Naive thymus-derived CD8-positive, alpha-beta T cell (primary cell): ENCODE measurements at places on chromosomes 1 and 21. TPM values are rescaled to one million over a fixed set of nuclear protein-coding genes. Genes with fewer than 3 reads are reported as not detected.
A peak's percentile ranks its signal among the peaks of the same experiment; 100 is the strongest.

- DNase-seq = no peak
These were observed 189.9 kb downstream of the ZC3H11B start for GRCh38 chr1:219422811-219423598.

GRCh38 chr1:40344597-40344996, 27.5 kb upstream of the COL9A2 start:
- DNase-seq = peak; percentile 40

DNA sequence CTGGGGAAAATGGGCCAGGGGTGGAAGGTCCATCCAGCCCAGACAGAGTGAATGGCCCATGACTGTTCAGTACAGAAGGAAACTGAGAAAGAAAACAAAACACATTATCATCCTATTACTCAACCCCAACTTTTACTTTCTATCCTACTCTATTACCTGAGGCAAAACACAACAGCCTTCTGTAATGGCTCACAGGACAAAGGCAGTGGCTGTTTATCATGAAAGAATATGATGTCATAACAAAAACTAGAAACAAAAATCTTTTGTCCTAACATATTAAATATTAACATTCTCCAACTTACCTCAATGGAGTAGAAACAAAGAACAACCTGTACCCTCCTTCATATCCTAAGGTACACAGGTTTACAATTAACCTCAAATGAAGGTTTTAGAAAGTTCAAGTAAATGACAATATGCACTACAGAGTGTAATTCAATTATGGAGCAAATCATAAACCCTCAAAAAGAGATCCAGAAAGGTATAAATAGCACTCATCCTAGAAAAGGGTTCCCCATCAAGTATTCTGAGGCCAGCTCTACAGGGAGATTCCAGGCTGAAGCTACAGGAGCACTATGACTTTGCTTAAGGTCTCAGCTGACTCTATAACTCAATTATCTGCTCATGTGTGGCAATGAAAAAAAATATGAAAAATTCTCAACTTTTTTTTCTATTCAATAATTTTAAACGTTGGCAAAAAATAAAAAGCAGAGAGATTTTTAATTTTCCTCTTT, 15.1 kb downstream of the ELK4 start:
- DNase-seq = no peak

GRCh38 chr1:9230869-9231533, 3.6 kb upstream of the H6PD start:
- no peak for DNase-seq

GRCh38 chr1:185139246-185139645, 17.5 kb downstream of the TRMT1L start:
- DNase-seq = no peak

GRCh38 chr1:8866792-8867415, 11.6 kb downstream of the ENO1 start:
- no peak for DNase-seq

- DNase-seq = no peak
These were observed 394.0 kb downstream of the NPHP4 start for GRCh38 chr1:5597991-5598823.

- no peak for DNase-seq
These were observed 27.7 kb downstream of the PADI3 start for GRCh38 chr1:17276568-17276967.

GRCh38 chr1:93716163-93716562, 34.5 kb upstream of the BCAR3 start:
- DNase-seq = no peak

Gene MMP23B
- 1.1 TPM for polyA plus RNA-seq
